Fibroblast of lung (primary cell): ENCODE measurements at places on chromosomes 2 and 18. TPM values are rescaled to one million over a fixed set of nuclear protein-coding genes. Genes with fewer than 3 reads are reported as not detected.

Gene FAM237A
- total RNA-seq: not detected in 2 replicates

Gene DSC3
- total RNA-seq: under 0.01 and 0.17 TPM in 2 replicates

Gene REEP1
- not detected in 2 replicates for total RNA-seq

Gene GBX2
- not detected in 2 replicates for total RNA-seq

Gene RIT2
- total RNA-seq: not detected in 2 replicates

Gene PARD6G
- total RNA-seq: 2.1 and 3.1 TPM in 2 replicates

Gene ZEB2
- 68.8 and 91.0 TPM in 2 replicates for total RNA-seq

Gene FSHR
- total RNA-seq: under 0.01 TPM in 1 of 2 replicates, not detected in the other

Gene CARF
- total RNA-seq: 7.4 and 8.6 TPM in 2 replicates

Gene CHRND
- total RNA-seq: not detected in 2 replicates

Gene STARD6
- total RNA-seq: 0.33 TPM in 1 of 2 replicates, not detected in the other

Gene ABCG8
- not detected in 2 replicates for total RNA-seq

Gene CYP26B1
- total RNA-seq: 0.17 and 0.51 TPM in 2 replicates
